ENCODE measurements at places on chromosomes 13 and 19.

GRCh38 chr13:50846861-50847475 lies 3.5 kb upstream of the DLEU7 start:
- no peak for DNase-seq

DNA sequence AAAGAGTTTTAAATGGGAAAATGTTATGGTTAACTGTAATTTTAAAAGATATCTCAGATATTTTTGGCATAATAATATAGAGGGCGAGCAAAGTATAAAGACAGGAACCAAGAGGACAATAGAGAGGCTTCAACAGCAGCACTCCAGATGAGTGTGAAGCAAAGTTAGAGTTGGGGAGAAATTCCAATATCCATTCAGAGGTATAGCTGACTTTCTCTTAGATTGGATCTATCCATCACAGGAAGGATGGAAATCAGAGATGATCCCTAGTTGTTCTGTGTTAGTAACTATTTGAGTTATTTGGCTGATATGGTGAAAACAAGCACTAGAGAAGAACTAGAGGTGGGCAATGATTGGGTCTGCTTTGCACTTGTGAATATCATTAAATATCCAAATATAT lies 786.0 kb upstream of the KLHL1 start:
- DNase-seq, result no peak

DNA sequence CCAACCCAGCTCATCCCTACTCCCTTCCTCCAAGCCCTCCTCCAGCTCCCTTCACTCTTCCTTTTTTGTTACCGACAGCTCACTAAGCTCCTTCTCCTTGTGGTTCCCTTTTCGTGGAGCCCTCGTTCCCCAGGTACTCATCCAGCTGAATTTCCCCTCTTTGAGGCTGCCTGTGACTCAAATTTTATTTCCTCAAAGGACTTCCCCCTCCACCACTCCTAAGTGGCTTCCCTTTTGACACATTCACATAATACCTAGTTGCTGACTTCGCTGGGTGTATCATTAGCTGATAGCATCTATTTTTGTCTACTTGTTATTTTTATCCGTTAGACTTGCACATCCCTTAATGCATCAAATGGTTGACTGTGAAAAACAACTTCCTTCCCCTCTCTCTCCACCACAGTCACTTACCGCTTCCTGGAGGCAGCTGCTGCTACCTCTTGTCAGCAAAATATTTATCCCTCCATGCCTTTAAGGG lies 14.5 kb downstream of the FFAR2 start:
- DNase-seq, result no peak

DNA sequence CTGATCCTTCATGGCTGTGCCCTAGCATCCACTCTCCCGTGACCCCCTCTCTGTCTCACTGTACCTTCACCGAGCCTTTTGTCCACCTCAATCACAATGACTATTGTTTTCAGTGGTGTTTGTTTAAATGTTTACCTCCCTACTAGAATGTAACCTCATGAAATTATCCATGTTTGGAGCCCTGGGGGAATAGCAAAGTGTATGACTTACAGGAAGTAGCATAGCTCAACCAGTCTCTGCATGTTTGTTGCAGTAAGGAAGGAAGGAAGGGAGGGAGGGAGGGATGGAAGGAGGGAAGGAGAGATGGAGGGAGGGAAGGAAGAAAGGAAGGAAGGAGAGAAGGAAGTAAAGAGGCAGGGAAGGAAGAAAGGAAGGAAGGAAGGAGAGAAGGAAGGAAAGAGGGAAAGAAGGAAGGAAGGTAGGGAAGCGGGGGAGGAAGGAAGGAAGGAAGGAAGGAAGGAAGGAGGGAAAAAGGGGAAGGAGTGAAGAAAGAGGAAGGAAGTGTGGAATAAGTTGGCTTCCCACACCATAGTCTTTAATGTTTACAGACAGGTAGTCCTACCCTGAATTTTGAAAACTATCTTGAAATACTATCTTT lies 421.4 kb downstream of the COG6 start:
- no peak for DNase-seq

- DNase-seq, result no peak
Observed at GRCh38 chr13:67048084-67048820, 181.9 kb downstream of the PCDH9 start.

GRCh38 chr19:15390814-15391213 lies 11.2 kb upstream of the AKAP8 start:
- DNase-seq, result no peak

GRCh38 chr13:51999510-51999911 lies 11.7 kb downstream of the ATP7B start:
- DNase-seq, result no peak

DNA sequence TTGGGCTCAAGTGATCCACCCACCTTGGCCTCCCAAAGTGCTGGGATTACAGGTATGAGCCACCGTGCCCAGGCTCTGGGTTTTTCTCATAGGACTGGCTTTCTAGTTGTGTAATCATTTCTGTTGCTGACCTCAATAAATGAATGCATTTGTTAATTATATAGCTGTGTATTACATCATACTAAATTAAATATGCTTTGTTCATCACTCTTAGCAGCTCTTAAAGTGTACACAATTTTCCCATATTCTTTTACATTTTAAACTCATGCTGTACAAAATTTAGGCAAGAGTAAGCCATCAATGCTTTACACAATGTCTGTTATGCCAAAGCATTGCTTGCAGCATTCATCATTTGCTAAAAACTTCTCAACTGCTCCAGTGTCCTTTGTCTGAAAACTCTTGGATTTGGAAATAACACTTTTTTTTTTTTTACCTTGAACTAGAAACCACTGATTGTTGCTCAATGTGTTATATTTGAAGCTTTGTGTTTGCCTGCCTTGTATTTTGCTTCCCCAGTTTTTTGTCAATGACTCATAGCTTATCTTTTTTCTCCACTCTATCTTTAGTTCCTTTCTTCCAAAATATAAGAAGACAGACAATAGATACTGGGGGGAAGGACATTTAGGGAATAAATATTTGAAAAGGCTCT lies 31.4 kb downstream of the CCDC122 start:
- no peak for DNase-seq

GRCh38 chr13:100221166-100221565 lies 132.3 kb downstream of the PCCA start:
- DNase-seq, result no peak

GRCh38 chr19:48081106-48081505 lies 29.5 kb downstream of the PLA2G4C start:
- no peak for DNase-seq

DNA sequence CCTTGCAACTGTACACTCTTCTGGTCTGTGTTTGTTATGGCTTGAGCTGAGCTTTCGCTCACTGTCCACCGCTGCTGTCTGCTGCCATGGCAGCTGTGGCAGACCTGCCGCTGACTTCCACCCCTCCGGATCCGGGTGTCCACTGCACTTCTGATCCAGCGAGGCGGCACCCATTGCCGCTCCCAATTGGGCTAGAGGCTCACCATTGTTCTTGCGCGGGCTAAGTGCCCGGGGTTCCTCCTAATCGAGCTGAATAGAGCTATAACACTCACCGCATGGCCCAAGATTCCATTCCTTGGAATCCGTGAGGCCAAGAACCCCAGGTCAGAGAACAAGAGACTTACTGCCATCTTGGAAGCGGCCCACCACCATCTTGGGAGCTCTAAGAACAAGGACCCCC lies 2.2 kb upstream of the PSMC4 start:
- DNase-seq, result no peak

GRCh38 chr13:32894589-32895001 lies 121.6 kb upstream of the KL start:
- no peak for DNase-seq

GRCh38 chr19:35164418-35164817 lies 9.9 kb downstream of the FXYD5 start:
- no peak for DNase-seq

- peak; percentile 32 for DNase-seq
Observed at GRCh38 chr19:48881741-48882657, 9.8 kb downstream of the PPP1R15A start.

DNA sequence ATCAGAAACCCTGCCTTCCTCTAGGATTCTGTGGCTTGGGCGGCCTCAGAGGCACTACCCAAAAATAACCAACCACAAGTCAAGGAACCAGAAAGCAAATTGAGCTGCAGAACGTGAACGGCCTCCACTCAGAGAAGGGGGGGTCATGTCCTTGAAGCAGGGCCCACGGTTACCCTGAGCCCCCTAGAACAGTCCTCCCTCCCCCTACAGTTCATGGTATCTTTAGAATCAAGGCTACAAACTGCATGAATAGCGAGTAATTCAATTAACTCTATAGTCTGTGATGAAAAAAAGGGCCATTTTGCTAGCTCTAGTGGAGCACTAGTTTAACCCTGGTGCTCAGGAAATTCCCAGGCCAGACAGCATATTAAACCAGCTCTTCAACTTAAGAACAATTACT lies 79.0 kb upstream of the ZNF507 start:
- no peak for DNase-seq

GRCh38 chr19:18007917-18008673 lies at the start of gene ARRDC2:
ARRDC2 (plus strand) TSS chr19:18008170; CDS start chr19:18008311, 141 bp downstream.
- peak; percentile 85 for DNase-seq

- no peak for DNase-seq
Observed at GRCh38 chr19:34067861-34068271, 104.4 kb upstream of the LSM14A start.

DNA sequence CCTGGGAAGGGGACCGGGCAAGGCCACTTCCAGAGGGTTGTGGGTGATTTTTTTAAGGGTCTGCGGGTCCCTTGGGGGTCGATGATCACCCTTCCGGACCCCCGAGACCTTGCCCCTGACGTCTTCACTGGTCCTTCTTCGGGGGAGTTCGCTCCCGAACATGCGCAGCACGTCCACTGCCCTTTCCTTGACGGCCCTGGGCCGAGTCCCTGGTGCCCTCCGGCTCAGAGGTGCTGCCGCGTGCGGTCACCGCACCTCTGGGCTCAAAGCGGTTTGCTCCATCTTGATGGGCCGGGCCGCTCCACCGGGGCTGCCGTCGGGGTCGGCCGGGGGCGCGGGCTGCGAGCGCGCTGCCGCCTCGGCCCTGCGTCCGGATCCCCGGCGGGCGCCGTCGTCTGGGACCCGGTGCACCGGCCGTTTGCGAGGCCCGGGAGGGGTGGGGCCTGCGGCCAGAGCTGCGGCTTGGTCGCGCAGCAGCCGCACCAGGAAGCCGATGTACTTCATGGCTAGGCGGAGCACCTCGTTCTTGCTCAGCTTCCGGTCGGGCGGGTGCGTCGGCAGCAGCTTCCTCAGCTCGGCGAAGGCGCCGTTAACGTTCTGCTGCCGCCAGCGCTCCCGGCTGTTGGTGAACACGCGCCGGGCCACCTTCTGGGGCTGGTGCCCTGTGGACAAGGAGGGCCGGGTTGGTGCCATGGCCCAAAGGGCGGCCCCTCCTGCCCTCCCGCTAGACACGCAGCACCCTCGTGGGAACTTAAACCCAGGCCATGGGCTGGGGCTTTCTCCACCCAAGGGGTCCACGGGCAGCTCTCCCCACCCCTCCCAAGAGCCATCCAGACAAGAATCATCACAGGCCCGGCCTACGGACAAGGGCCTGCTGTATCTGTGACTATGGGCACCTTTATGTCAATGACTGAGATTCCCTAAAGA lies 3.3 kb downstream of the LYL1 start:
- peak; percentile 81 for DNase-seq

DNA sequence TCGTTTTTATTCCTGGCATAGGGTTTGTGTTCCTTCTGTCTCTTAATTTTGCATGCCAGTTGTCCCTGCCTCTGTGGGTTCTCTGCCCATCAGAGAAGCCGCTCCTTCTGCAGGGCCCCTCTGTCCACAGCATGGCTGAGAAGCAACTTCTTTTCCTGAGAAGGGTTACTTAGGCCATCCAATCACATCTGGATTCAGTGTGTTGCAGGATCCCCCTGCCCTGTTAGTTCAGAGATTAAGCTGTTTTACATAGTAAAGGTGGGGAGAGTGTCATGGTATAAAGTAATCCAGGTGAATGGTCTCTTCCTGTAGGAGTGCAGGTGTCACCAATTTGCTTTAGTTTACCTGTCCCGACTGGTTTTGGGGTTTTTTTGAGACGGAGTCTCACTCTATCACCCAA lies 22.9 kb upstream of the GARRE1 start:
- DNase-seq, result no peak

GRCh38 chr13:78630511-78630910 lies 27.2 kb upstream of the POU4F1 start:
- DNase-seq, result no peak

DNA sequence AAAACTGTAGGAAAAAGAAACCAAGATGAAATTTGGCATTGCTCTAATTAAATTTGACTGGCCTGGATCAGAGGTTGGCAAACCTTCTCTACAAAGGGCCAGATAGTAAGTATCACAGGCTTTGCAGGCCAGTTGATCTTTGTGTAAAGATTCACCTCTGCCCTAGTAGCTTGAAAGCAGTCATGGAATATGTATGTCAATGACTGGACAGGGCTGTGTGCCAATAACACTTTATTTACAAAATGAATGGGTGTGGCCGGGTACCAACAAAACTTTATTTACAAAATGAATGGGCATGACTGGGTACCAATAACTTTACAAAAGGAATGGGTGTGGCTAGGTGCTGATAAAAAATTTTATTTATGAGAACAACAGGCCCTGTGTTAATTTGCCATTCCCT lies 20.0 kb downstream of the SIN3B start:
- no peak for DNase-seq

DNA sequence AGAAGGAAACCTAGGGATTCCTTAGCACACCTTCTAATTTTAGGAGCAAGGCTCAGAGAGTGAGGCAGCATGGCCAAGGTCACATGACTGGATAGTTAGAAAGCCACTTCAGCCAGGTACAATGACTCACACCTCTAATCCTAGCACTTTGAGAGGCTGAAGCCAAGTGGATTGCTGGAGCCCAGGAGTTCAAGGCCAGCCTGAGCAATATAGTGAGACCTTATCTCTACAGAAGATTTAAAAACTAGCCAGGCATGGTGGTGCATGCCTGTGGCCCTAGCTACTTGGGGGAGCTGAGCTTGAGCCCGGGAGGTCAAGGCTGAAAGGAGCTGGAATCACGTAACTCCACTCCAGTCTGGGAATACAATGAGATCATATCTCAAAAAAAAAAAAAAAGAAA lies 69.2 kb downstream of the TEX26 start:
- no peak for DNase-seq

DNA sequence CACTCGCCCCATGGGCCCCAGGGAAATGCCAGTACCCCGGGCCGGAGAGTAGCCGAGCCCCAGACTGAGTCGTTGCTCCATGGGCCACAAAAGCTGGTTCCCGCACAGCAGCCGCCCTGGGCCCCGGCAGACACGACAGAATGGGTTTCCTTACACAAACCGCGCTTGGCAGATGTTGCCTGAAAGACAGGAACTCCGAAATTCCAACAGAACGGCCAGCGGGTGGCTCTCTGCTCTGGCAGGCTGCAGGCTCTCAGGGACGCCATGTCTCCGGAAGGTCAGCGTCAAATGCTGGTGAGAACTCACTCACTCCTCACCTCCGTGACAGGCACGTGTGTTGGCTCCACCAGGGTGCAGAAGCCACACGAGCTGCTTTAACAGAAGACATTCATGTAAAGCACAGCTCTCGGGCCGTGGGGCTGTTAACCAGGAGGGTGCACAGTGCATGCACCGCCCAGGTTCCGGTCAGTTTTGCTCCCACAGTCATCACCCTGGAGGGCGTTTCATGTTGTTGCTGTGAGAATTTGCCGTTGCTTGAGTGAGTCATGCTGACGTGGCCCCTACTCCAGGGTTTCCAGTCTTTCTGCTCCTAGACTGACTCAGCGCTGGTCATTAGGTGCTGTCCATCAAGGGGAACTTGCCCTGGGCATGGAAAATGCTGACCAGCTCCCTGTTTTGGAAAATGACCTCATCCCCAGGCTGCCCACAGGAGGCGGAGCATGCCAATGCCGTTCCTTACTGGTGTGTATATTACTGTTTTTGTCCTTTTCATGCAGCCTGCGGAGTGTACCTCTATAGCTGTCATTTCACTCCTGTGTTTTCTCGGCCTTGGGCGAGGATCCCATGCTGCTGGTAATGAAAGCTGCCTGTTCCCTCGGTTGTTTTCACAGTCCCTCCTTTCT lies 44.8 kb downstream of the ANKRD10 start:
- DNase-seq, result no peak

- no peak for DNase-seq
Observed at GRCh38 chr13:39556866-39557265, 46.1 kb downstream of the LHFPL6 start.
